ENCODE measurements at places on chromosomes 11 and 22.

DNA sequence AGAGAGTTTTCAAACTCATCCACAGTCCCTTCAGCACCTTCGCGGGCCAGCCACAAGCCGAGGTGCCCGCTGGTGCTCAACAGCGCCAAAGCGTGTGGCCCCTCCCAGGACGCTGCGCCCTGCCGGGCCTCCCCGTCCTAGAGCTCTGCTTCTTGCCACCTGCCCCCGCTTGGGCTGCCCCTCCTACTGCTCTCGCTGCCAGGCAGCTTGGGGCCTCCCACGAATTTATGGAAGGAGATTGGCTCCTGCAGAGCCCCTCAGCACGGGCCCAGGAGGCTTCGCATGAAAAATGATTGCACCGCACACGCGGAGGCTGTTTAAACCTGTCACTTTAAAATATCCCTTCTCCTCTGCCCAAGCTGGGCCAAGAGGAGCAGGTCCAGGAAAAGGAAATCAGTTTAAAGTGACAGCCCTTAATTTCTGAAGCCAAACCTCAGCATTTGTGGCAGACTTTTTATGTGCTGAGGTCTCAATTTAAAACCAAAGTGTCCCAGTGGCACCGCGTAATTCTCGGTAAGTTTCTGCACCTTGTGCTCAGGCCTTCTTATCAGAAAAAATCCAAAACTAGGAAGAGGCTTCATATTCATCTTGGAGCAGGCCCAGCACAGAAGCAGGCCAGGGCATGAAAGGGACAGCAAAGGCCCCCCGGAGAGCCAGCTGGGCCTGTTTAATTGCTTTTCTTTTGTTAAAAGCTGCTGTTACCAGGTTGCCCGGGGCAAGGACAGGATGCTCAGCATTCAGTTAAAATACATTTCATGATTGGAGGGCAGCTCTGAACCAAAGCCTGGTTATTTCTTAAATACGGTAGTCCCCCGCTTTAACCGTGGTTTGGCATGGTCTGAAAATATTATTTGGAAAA lies 303.6 kb downstream of the OPCML start:
- DNase-seq, result peak; percentile 40

- DNase-seq, result no peak
Observed at GRCh38 chr22:50605613-50606074, 5.1 kb downstream of the MAPK8IP2 start.

DNA sequence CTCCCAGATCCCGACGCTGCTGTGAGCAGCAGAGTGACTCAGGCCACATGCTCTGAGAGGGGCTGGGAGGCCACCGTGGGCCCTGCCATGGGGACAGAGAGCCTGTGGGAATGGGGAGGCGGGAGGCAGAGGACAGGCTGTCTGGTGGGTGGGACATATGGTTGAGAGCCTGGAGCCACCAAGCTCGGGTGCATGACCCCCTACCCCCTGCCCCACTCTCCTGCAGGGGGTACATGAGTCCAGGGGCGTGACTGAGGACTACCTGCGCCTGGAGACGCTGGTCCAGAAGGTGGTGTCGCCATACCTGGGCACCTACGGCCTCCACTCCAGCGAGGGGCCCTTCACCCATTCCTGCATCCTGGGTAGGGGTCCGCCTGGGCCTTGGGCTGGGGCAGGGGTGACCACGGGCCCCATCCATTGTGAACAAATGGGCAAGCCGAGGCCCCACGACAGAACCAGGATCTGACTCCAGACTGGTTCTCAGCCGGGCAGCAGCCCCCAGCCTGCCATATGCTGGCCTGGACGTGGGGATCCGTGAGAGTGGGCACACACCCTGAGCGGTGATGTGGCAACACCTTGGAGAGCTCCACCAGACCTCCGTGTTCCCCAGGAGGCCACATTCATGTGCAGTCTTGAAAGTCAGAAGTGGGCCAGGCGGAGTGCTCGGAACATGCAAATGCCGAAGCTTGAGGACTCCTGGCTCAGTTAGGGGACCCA lies 17.4 kb upstream of the ARHGAP8 start:
- DNase-seq, result no peak

DNA sequence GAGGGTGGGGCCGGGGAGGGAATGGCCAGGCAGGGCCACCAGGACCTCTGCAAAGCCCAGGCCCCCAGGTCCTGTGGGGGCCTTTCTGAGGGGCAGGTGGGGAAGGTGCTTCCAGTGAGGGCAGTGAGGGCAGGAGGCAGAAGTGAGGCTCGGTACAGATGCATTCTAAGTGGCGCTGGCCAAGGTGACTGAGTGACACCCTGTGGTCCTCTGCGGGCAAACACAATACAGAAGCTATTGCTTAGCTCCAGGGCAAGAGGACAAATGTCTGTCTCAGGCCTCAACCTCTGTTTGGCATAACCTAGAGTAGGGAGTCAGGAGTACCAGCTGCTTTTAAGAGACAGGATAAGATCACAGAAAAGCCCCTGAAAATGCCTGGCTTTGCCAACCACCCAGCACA lies 31.3 kb downstream of the B3GAT1 start:
- DNase-seq, result no peak

DNA sequence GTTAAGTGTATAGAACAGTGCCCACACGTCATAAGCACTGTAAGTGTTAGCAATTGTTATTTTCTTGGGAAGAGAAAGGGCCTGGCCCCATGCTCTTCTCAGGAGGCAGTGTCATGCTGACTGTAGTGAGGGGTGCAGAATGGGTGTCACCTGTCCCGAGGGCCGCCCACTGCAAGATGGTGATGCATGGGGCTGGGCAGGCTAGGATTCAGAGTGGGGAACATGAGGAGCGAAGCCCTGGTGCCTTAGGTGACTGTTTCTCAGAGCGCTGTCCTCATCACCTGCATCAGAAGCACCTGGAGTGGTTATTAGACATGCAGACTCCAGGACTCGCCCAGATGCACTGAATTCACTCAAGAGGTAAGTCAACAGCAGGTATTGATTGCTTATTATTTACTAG lies 101.0 kb upstream of the PARVA start:
- DNase-seq, result no peak

DNA sequence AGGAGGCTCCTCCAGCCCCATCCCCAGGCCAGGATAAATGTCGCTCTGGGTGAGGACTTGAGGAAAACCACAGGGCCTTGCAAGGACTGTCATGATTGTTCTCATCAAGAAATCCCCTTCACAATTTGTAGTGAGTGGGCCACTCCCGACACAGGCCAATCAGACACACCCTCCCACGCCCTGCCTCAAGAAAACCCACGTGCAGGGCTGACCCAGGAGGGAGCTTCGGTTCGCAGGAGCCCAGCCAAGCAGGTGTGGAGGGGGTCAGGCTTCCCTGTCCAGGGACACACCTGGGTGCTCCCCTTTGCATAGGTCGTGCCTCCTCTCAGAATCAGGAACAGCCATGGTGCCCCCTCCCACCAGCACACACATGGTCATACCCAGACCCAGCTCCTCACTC lies 43.2 kb downstream of the SHANK2 start:
- DNase-seq, result no peak

DNA sequence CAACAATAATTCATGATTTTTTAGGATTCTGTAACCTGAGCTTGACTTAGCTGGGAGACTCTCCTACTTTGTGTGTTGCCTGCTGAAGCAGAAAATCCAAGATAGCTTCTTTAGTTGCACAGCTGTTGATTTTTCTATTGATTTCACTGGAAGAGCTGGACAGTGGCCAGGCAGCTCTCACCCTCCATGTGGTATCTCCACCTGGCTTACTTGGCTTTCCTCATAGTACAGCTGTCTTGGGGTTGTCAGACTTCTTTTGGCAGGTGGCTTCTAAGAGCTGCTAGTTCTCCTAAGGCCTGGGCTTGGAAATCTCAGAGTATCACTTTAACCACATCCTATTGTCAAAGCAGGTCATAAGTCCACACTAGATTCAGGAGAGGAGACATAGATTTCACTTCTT lies 130.8 kb upstream of the SPON1 start:
- DNase-seq, result peak; percentile 57

DNA sequence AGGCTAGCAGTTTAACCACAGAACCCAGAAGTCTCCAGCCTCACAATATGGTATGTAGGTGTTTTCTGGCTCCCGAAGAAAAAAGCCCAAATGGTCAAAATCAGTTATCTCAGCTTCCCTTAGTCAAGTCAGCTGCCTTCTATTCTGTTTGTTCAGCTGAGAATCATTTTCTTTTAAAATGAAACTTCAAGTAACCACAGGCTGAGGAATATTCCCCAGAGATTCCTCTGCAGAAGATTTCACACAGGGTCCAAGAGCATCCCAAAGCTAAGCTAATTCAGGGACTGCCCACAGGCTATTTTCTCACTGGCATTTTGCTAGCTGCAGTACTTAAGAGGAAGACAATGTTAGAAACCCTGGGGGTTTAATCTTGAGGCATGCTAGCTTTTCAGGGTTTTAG lies 977.0 kb upstream of the CHORDC1 start:
- DNase-seq, result no peak

DNA sequence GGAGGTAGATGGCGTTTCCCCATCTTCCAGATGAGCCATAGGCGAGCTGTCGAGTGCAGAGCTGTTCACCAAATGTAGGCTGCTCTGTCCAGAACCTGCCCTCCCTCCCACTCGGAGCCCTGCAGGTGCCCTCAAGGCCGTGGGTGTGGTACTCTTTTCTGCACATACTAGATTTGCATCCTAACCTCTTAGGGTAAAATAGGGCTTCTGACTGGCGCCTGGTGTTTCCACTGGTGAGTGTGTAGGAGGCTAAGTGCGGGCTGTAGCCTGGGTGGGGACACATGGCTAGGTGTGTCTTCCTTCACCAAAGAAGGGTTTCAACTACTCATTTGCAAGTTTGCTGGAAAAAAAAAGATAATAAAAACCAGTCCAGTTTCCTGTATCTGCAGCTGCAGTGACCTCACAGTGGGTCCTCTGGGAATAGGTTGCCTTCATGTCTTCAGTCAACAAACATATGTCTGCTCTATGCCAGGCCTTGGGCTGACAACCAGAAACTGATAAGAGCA lies 8.5 kb downstream of the BIK start:
- DNase-seq, result no peak

DNA sequence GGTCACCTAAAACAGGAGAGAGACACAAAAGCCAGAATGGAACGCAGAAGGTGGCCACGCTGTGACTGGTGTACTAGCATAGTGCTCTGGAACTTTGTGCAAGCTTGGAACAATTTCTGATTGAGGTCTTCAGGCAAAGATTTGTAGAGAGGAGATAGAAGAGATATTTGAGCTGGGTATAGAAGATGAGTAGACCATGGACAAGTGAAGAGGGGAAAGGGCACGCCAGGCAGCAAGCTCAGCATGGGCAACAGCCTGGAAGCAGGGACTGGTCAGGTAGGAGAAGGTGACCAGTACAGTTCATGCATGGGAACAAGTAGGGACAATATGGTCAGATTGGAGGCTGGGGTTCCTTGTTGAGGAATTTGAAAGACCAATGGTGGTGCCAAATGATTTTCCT lies 24.4 kb downstream of the MYO18B start:
- DNase-seq, result no peak

- DNase-seq, result no peak
Observed at GRCh38 chr11:87036756-87037449, 831 bp upstream of the TMEM135 start.

DNA sequence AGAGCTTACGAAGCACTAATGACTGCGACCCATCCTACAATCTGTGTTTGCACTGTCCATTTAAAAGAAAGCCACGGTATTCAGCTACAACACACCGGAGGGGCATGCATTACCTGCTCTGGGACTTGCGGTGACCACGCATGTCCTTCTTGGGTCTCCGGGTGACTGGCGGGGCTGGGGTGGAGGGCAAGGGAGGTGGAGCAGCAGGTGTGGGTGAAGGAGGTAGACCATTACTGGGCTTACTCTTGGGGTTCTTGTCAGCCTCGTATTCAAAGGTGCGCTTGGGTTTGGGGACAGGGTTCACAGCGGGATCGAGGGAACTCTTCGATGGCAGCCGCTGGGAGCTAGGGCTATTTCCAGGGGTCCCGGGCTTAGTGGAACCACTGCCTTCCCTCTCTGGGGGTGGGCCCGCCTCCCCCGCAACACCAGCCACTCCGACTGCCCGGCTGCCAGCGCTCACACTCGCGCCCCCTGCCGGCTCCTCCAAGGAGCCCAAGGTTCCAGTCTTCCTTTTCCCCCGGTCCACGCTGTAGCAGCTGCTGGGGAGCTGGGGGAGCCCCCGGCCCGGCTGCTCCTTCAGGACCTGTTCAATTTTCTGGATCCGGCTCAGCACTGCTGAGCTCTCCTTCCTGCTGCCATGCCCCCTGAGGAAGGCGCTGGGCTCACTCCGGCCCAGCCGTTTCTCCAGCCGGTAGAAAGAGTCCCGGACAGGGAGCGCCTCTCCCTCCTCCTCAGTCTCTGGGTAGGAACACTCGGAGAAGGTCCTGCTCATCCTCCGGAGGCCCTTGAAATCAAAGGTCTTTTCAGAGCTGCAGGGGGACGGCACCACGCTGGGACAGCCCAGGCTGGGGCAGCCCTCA lies 47.5 kb downstream of the RPL27A start:
- DNase-seq, result no peak

- no peak for DNase-seq
Observed at GRCh38 chr11:47536915-47537314, 16.0 kb downstream of the CELF1 start.

Data from left hindlimb (tissue), 1 donor.